ENCODE measurements at places on chromosomes 3 and 15.

DNA sequence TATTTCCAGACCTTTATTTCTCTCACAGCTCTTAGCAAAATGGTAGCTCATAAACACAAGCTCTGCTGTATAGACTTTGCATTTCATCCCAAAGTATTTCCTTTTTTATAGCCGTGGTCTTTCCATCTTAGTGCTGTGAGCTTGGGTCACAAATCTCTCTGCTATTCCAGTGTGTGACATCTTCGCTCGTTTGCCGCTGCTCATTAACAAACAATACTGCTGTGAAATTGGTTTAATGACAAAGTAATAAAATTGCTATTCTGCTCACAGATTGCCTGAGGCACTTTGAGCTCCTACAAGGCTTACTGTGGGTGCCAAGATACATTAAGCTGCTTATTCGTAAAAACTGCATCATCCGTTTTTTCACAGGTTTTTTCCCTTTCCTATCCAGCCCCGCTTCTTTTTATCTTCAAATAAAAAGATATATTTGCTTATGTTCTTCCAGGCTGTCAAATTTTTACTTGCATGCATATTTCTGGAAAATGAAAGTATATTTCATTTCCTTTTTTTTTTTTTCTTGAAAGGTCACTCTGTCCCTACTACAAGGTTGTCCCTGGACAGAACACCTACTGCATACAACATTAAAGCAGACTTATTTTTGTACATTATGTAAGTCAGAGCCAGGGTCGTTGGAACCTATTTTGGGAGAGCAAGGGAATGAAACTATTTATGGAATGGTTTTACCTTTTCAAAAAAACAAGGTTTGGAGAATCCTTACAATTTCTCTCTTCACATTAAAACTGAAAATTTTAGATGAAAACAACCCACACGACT is 174.5 kb downstream of the MEIS2 start:
- no peak for DNase-seq

GRCh38 chr15:81160312-81161159 is 26.5 kb downstream of the CFAP161 start:
- DNase-seq, result no peak

DNA sequence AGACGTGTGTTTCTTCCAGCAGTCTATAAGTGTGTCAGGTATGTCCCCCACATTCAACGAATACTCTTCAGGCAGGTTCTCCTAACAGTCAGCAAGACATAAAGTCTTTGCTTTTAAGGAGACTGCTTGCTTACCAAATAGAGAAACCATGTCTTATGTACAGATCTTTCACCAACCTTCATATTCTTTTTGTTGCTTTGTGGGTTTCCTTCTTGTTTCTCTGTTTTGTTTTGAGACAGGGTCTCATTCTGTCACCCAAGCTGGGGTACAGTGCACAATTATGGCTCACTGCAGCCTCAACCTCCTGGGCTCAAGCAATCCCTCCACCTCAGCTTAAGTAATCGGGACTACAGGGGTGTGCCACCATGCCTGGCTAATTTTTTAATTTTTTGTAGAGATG is 14.3 kb downstream of the DYNC1LI1 start:
- DNase-seq, result no peak

DNA sequence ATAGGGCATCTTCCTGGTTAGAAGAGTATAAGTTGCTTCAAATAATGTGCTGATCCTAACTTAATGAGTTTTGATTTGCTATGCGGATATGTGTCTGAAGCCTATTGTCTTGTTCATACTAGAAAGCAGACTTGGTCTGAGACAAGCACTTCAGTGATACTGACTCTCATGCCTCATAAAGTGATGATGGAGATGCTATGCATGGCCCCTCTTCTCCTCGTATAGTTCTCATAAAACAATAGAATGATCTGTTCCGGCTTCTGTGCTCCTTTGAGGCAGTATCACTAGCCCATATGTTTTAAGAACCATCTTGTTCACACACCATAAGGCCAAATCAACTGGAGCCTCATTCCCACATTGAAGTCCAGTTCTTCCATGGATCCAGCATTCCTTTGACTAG is 222.1 kb downstream of the LRTM1 start:
- no peak for DNase-seq

DNA sequence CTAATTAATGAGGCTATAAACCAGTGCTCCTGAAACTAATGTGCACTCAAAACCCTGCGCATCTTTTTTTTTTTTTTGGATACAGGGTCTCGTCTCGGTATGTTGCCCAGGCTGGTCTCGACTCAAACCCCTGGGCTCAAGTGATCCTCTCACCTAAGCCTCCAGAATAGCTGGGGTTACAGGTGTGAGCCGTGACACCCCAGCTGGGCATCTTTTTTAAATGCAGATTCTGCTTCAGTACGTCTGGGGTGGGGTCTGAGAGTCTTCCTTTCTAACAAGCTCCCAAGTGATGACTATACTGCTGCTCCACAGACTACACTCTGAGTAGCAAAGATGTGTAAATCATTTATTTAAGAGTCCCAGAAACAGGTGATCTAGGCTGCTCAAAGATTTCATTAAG is 73.0 kb downstream of the BFSP2 start:
- DNase-seq, result no peak

DNA sequence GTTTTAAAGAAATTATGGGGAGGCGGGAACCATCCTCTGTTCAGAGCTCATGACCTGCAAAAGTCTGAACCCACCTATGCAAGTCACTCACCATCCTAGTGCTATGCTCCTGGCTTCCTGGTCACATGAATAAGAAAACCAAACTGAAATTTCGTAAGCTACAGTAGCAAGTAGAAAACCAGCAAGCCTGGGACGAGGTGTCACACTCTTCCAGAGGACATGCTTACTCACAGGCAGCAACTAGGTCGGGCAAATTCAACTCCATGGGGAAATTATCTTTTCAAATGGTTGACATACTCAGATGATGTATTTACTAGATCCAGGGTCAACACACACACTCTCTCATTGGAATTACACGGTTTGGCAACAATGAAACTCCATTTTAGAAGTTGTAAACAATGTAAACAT is 31.3 kb downstream of the LDHAL6B start:
- no peak for DNase-seq

DNA sequence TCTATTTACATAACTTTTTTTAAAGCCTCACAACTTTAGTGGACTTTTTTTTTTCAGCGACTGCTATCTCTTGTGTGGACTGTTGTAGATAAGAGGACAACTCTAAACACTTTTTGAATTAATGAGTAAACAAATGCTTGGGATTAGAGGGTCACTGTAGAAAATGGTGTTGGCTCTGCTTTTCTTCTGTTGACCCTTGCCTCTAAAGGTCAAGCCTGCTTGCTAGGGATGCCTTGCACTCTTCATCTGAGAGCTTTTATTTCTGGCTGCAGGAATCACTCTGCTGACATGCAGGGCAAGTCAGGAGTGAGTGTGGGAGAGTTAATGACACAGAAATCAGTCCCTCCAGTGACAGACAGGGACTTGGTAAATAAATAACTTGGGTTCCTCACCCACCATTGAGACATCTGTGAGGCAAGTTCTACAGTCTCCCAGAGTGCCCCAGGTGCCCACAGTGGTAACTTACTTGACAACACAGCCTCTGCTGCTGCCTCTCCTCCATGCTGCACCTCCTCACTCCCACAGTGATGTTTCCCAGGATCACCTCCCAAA is 390.1 kb downstream of the IL20RB start:
- no peak for DNase-seq

- no peak for DNase-seq
Observed at GRCh38 chr15:33547876-33548275, 237.1 kb downstream of the RYR3 start.

DNA sequence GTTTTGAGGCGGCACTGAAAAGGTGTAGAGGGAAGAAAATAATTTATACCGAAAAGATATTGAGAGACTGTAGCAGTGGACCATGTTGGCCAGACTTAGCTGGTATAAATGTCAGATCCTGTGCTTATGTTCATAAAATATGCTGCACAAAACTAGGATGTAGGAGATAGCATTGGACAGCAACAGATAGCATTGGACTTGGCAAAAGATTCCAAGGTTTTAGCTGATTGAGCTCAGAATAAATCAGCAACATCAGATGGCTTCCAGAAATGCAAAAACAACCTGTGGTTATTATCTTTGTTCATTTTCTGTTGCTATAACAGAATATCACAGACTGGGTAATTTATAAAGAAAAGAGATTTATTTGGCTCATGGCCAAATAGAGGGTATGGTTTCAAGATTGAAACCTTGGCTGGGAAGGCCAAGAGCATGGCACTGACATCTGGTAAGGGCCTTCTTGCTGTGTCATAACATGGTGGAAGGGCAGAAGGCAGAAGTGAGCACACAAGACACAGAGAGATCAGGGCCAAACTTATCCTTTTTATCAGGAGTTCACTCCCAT is 34.7 kb downstream of the SLC28A1 start:
- no peak for DNase-seq

DNA sequence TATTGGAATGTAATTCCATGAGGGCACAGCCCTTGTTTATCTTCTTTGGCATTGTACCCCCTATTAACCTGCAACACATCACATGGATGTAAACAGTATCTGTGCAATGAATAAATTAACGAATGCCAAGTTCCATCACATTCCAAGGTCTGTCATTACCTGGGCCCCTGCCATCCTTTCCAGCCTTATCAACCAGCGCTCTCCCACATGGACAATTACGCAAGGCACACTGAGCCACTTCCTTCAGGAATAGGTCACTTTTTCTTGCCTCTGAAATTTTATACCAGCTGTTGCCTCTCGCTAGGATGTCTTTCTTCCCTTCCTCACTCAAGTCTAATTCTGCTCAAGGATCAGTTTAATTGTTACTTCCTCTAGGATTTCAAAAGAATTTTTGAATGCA is 1051.8 kb upstream of the CFAP20DC start:
- DNase-seq, result no peak

DNA sequence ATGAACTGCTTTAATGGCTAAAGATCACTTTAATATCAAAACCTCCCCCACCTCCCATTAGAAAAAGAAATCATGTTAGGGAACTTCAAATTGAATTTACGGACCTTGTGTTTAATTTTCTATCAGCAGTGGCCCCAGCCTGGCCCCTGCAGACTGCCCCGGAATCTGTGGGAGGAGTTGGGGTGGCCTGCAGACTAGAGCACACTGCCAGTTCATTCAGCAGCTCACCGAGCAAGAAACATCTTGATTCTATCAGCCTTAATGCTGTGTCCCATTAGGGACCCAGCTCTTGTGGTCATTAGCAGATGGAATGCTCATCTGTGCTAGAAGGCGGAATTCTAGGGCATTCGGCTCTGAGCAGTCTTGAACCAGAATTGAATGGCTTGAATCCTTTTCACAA is 54.2 kb downstream of the FLNB start:
- no peak for DNase-seq

- DNase-seq, result no peak
Observed at GRCh38 chr15:73927003-73927475, 777 bp downstream of the LOXL1 start.

DNA sequence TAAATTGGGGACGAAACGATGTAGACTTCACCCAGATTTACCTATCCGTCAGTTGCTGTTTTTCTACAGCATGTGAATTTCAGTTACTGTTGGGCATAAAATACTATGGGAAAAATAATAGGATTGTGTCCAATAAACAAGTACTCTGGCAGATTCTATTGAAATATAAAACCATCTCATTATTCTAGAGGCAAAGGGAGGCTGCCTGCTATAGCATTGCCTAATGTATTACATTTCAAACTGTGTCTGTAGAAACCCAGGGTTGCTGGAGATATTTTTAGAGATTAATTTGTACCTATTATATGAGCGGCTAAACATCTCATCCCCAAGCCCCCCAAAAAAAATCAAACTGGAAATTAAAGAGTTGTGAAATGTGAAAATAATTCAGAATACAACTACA is 159.6 kb upstream of the IL12A start:
- DNase-seq, result no peak

DNA sequence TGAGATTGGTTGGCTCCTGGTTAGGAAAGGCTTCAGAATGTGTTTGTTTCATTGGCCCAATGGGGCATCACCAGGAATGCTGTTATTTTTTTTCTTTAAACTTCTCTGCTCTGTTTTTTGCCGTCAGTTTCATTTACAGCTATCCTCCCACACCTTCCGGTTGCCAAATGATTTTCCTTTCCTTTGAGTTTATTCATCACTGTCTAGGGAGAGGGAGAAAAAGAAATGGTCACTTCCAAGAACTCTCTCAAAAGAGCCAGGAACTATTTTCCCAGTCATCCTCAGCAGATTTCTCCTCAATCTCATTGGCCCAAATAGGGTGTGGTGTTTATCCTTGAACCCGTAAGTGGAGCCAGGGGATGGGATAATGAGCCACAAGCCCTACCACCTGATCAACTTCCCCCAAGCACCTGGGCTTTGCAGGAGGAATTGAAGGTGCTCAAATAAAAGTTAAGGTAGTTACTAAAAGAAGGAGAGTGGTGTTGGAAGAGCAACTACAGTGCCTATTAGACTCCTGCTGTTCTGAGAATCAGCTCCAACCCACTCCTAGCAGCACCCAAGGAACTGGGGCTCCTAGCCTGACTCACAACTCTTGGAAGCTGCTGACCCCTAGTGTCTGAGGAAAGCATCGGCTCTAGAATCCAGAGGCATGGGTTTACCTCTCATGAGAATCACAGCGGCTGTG is 183.8 kb upstream of the IL12A start:
- no peak for DNase-seq

DNA sequence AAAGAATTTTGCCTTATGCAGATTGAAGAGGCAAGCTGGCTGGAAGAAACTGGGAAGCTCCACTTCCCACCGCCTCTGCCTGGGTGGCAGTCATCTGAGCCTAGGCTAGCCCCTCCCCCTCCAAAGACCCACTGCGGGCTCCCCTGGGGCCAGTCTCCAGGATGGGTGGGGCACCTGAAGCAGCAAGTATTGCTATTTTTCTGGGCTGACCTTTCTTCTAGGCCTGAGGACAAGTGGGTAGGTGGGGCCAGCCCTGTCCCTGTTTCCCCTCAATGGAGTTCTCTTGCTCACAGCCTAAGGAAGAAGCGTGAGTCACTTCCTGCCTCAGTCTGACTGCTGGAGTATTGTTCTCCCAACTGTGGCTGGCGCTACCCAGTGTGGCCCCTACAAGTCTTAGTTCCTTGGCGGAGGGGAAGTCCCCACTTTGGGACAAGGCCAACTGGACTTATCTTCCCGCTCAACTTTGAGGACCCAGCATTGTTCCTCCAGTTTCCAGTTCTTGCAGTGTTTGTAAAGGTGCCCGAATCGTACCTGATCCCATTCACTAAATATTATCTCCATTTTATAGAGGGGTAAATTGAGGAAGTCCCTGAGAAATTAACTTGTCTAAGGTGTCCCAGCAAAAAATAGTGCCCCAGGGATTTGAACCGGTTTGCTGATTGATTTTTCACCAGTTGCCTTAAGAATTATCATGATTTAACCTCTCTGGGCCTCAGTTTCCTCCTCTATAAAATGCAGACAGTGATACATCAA is 1.4 kb downstream of the FURIN start:
- no peak for DNase-seq

DNA sequence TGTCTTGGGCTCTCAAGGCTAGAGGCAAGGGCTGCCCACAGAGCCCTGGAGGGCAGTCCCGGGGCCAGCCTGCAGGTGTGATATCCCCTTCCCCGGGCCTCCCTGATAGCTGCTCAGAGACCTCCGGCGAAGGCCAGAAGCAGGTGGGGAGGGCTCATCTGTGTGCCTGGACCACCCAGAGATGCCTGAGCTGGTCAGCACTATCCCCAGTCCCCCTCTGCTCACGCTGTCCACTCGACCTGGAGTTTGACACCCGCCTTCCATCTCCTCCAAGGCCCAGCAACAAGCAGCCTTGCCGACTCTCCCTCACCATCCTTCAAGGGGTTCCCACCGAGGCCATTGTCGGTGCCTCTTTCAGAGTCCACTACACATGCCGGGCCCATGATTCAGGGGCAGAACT is 39.4 kb downstream of the DNAH1 start:
- DNase-seq, result no peak

- DNase-seq, result no peak
Observed at GRCh38 chr15:70539409-70539808, 223.9 kb downstream of the UACA start.

All from stimulated activated CD4-positive, alpha-beta T cell treated with anti-CD3 and anti-CD28 coated beads, Interleukin-15, amount 100 ng/mL, for 1 hour (primary cell).